H9 (cell line): ENCODE measurements at places on chromosomes 3 and 15. TPM values are rescaled to one million over a fixed set of nuclear protein-coding genes. Genes with fewer than 3 reads are reported as not detected.

The GPR15 gene
- not detected in 2 replicates for total RNA-seq

The NMNAT3 gene
- total RNA-seq: 1.2 and 1.3 TPM in 2 replicates

The CACNA2D3 gene
- total RNA-seq: 3.0 and 3.2 TPM in 2 replicates

The SOX14 gene
- total RNA-seq: 0.35 and 0.57 TPM in 2 replicates

The GLDN gene
- total RNA-seq: 0.77 and 1.3 TPM in 2 replicates

The ZNF770 gene
- 108 and 111 TPM in 2 replicates for total RNA-seq

The RASGRP1 gene
- total RNA-seq: 0.50 and 0.85 TPM in 2 replicates

The AGTR1 gene
- total RNA-seq: not detected in 2 replicates

The BTLA gene
- not detected in 2 replicates for total RNA-seq

The SRGAP3 gene
- 2.6 and 3.4 TPM in 2 replicates for total RNA-seq

The ACKR4 gene
- not detected in 2 replicates for total RNA-seq

The PYGO1 gene
- 0.59 and 0.83 TPM in 2 replicates for total RNA-seq

The FGF12 gene
- 5.1 and 5.6 TPM in 2 replicates for total RNA-seq

The CCRL2 gene
- total RNA-seq: not detected in 2 replicates

The CLDN18 gene
- total RNA-seq: not detected in 2 replicates

The WDR93 gene
- not detected in 2 replicates for total RNA-seq

The OR5K2 gene
- total RNA-seq: not detected in 2 replicates

The FBLN2 gene
- 9.8 and 11.8 TPM in 2 replicates for total RNA-seq

The GOLGA8M gene
- not detected in 2 replicates for total RNA-seq

The ALDH1A3 gene
- 9.2 and 10.0 TPM in 2 replicates for total RNA-seq

The MUC20 gene
- 0.33 TPM in 1 of 2 replicates, not detected in the other for total RNA-seq

The ARNT2 gene
- 9.5 and 10.5 TPM in 2 replicates for total RNA-seq

The C3orf80 gene
- total RNA-seq: 0.13 and 0.15 TPM in 2 replicates

The OIP5 gene
- total RNA-seq: 30.9 and 33.3 TPM in 2 replicates

The ZNF662 gene
- total RNA-seq: not detected in 2 replicates

The CDHR4 gene
- not detected in 2 replicates for total RNA-seq

The SLC12A8 gene
- total RNA-seq: 8.2 and 9.1 TPM in 2 replicates

The HHATL gene
- total RNA-seq: 0.46 TPM in 1 of 2 replicates, not detected in the other

The CLK3 gene
- total RNA-seq: 40.8 and 41.0 TPM in 2 replicates

The DOCK3 gene
- total RNA-seq: 7.0 and 8.3 TPM in 2 replicates

The EPHB1 gene
- 2.8 and 3.0 TPM in 2 replicates for total RNA-seq

The MYH15 gene
- 0.07 and 0.13 TPM in 2 replicates for total RNA-seq

The GCSAM gene
- not detected in 2 replicates for total RNA-seq

The IL17RE gene
- total RNA-seq: 2.0 and 2.1 TPM in 2 replicates

The DAZL gene
- total RNA-seq: 21.2 and 21.7 TPM in 2 replicates

The THAP10 gene
- 2.5 and 3.7 TPM in 2 replicates for total RNA-seq

The SCAMP5 gene
- total RNA-seq: 45.8 and 47.8 TPM in 2 replicates

The SCAPER gene
- 7.2 and 7.4 TPM in 2 replicates for total RNA-seq

The ROPN1 gene
- not detected in 2 replicates for total RNA-seq

The OCA2 gene
- total RNA-seq: 0.31 and 0.44 TPM in 2 replicates

The NR2E3 gene
- 0.31 and 0.35 TPM in 2 replicates for total RNA-seq
